ENCODE measurements at places on chromosomes 16 and 17. TPM values are rescaled to one million over a fixed set of nuclear protein-coding genes. Genes with fewer than 3 reads are reported as not detected.

- DNase-seq, result no peak
Observed at GRCh38 chr16:1984347-1985225, 593 bp downstream of the GFER start.

GRCh38 chr17:78130090-78130436 is 508 bp upstream of the TMC8 start:
- no peak for DNase-seq

- DNase-seq, result no peak
Observed at GRCh38 chr16:72012607-72013006, 4.1 kb downstream of the DHODH start.

- no peak for DNase-seq
Observed at GRCh38 chr17:34235389-34236028, 19.6 kb upstream of the CCL2 start.

DNA sequence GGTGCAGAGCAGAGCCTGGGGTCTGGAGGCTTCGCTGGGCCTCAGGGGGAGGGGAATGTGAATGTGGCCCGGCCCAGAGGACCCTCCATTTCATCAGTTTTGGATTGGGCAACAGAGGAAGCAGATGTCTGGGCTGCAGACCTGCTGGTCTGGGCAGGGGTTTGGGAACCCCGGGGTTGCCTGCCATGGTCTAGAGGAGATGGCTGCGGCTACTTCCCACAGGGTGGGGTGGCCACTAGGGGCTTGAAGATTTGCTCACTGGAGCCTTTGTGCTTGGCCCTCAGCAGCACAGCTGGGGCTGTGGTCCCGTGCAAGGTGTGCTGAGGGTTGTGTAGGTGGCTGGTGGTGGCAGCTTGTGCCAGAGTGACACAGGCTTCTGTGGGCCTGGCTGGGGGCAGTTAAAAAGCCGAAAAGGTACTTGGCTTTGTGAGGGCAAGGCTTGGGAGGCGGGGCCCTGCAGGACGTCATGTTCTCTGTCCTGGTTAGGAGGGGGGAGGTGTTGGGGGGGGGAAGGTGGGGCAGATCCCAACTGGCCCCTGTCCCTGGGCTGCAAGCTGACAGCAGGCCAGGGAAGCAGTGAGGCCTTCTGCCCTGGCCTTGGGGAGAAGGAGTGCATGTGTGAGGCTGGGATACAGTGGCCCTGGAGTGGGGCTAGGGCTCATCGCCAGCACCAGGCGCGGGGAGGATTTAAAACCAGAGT is 98.0 kb downstream of the KPNA2 start:
- DNase-seq, result no peak

DNA sequence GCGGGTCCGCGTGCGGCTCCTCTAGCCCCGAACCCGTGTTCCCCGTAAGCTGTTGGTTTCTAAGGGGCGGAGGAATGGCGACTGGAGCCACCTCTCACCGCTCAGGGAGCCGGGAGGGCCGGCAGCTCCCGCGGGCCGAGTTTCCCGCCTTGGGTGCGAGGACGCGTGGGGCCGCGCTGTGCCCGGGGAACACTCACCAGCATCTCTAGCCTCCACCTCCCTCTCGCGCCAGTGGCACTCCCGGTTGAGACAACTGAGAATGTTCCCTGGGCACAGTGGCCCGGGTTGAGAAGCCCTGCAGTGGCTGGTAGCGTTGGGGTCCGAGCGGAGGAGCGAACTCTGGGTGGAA is 560 bp downstream of the TELO2 start:
- no peak for DNase-seq

DNA sequence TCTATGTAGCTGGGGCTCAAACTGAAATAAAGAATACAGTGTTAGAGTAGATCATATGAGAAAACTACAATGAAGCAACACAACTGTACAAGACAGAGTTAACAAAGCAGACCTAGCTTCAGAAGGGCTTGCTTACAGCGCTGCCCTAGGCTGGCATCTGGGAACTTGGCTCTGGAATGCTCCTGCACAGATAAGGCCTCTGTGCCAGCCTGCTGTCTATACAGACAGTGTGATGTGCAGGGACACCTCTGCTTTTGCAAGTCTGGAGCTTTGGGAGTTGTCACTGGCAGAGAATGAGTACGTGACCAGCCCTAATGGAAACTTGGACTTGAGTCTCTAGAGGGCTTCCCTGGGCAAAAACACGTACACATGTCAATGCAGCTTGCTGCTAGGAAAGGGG is 32.1 kb upstream of the SLC38A8 start:
- DNase-seq, result no peak

Gene PRSS33
- polyA plus RNA-seq, result not detected
